B cell (primary cell): ENCODE measurements at places on chromosomes 3 and 15. TPM values are rescaled to one million over a fixed set of nuclear protein-coding genes. Genes with fewer than 3 reads are reported as not detected.

ILDR1 gene
- 1.6 and 1.9 TPM in 2 replicates for total RNA-seq

PCLAF gene
- 0.42 and 0.46 TPM in 2 replicates for total RNA-seq

FSD2 gene
- not detected in 2 replicates for total RNA-seq

EPB42 gene
- not detected in 2 replicates for total RNA-seq

HMCES gene
- 22.1 and 22.5 TPM in 2 replicates for total RNA-seq

SOX2 gene
- total RNA-seq, result not detected in 2 replicates

SGO1 gene
- total RNA-seq, result 6.4 and 6.7 TPM in 2 replicates

LINGO1 gene
- not detected in 2 replicates for total RNA-seq

DNA sequence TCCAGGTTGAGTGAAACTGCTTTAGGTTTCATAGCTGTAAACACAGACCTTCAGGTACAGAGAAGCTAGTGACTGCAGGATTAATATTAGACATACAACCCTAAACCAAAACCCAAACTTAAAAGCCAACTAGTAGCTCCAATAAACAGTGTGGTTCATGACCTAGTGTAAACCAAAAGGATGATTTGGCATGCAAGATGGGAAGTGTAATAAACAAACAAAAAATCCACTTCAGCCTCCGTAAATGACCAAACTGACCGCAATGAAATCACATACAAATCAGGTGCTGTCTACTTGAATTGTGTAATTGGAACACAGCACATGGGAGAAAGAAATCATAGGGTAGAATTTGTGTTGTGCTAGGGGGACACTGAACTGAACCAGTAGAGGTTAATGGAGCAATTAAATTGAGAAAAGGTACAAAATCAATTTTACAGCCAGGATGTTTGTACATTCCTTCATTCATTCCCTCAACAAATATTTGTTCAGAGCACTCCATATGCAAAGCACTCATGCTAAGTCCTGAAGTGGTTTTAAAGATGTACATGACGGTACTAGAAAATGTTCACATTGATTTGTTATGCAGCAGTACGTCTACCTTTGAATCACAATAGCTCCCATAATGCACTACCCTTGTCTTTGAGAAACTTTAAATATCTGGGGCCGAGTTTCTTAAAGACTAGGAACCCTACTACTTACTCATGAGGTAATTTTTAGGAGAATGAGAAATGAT lies 21.4 kb upstream of the CHST2 start:
- no peaks in the 10 kb centered on the region for H3K27me3 ChIP-seq
- H3K4me3 ChIP-seq, result no peak overlapping the region
- DNase-seq, result no peak
- H3K27ac ChIP-seq, result no peak overlapping the region

DNA sequence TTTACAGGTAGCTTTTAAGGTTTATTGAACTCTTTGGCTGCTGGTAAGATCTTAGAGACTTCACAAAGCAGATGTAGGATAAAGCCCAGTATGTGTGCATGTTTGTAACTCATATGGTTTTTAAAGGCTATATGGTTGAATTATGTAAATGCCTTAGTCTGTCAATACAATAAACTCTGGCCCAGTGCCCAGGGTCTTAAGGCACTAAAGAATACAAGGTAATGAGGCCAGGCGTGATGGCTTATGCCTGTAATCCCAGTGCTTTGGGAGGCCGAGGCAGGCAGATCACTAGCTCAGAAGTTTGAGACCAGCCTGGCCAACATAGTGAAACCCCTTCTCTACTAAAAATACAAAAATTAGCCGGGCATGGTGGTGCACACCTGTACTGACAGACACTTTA lies 170.3 kb upstream of the CGNL1 start:
- no peak overlapping the region for H3K4me3 ChIP-seq
- no peak overlapping the region for H3K27ac ChIP-seq
- no peaks in the 10 kb centered on the region for H3K27me3 ChIP-seq

DNA sequence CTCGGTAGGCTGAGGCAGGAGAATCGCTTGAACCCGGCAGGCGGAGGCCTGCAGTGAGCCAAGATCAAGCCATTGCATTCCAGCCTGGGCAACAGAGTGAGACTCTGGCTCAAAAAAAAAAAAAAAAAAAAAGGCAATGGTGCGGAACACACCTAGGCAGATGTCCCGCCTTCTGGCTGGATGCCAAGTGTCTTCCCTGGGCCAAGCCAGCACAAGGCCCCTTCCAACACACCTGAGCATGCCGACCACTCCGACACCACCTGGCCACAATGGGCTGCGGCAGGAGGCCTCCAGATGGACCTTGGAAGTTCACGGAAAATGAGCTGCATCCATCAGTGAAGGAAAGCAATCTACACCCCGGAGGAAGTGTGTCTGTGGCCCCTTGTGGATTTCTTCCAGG lies 19.0 kb downstream of the NUP210 start:
- H3K4me1 ChIP-seq, result no peaks in the 10 kb centered on the region
- no peaks in the 10 kb centered on the region for H3K27me3 ChIP-seq
- H3K4me3 ChIP-seq, result no peak overlapping the region
- DNase-seq, result peak; percentile 32
- no peaks in the 10 kb centered on the region for H3K36me3 ChIP-seq

DNA sequence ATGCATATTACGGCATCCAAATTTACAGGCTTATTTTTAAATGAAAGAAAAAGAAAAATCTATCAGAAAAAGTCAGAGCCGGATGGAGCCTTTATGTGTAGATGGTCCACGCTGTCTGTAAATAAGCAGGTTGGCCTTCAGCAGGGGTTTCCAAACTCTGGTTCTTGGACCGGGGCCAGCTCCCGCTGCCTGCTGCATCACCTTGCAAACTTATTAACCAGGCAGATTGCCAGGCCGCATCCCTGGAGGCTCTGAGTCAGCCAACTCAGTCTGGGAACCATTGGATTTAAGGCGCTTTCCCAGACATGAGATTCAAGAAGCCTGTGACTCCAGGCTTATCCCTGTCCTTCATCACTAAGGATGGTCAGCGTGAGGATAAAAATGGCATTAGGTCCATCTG lies 212.4 kb downstream of the OPA1 start:
- no peak overlapping the region for H3K27ac ChIP-seq
- no peaks in the 10 kb centered on the region for H3K36me3 ChIP-seq
- DNase-seq, result no peak
- H3K27me3 ChIP-seq, result no peaks in the 10 kb centered on the region
- no peak overlapping the region for H3K4me3 ChIP-seq
- no peaks in the 10 kb centered on the region for H3K4me1 ChIP-seq

DNA sequence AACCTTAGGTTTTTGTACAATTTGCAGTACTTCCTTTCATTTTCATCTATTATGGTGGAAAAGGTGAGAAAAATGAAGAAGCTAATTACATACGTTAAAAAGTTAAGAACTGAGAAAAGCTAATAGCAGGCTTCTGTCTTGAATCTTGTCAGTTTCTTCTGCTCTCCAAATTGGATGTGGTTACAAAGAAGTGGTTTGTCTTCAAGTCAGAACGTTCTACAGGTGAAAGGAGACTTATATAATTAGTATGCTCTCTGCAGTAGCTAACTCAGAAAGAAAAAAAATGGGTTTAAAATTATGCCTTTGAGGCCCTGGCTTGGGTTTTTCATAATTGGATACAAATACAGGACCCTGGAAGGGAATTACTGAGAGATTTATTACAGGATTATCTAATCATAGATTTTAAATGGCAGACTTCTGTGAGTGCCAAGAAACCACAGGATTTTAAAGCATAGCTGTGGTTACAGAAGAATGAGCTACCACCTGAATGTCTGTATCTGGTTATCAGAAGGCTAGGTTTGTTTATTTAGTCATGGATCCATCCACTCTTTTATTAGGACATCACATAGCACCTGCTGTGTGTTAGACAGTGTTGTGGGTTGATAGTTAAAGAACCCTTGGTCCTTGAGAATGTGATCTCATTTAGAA lies 528.1 kb upstream of the MCTP2 start:
- DNase-seq, result no peak
- no peak overlapping the region for H3K27ac ChIP-seq
- H3K27me3 ChIP-seq, result no peaks in the 10 kb centered on the region
- H3K36me3 ChIP-seq, result no peaks in the 10 kb centered on the region
- no peaks in the 10 kb centered on the region for H3K4me1 ChIP-seq

- H3K36me3 ChIP-seq, result no peaks in the 10 kb centered on the region
- H3K4me1 ChIP-seq, result no peaks in the 10 kb centered on the region
- H3K27ac ChIP-seq, result no peak overlapping the region
- H3K4me3 ChIP-seq, result no peak overlapping the region
- no peak for DNase-seq
These were observed 923.7 kb downstream of the EPHA3 start for GRCh38 chr3:90031121-90031520.

- H3K36me3 ChIP-seq, result no peaks in the 10 kb centered on the region
- H3K4me1 ChIP-seq, result no peaks in the 10 kb centered on the region
- no peaks in the 10 kb centered on the region for H3K27me3 ChIP-seq
- no peak overlapping the region for H3K4me3 ChIP-seq
- H3K27ac ChIP-seq, result no peak overlapping the region
These were observed 24.1 kb upstream of the MITF start for GRCh38 chr3:69715204-69715603.

GRCh38 chr3:108331792-108332191 lies 35.4 kb downstream of the HHLA2 start:
- H3K36me3 ChIP-seq, result no peaks in the 10 kb centered on the region
- H3K4me1 ChIP-seq, result no peaks in the 10 kb centered on the region
- no peak overlapping the region for H3K4me3 ChIP-seq
- no peak overlapping the region for H3K27ac ChIP-seq
- no peaks in the 10 kb centered on the region for H3K27me3 ChIP-seq

DNA sequence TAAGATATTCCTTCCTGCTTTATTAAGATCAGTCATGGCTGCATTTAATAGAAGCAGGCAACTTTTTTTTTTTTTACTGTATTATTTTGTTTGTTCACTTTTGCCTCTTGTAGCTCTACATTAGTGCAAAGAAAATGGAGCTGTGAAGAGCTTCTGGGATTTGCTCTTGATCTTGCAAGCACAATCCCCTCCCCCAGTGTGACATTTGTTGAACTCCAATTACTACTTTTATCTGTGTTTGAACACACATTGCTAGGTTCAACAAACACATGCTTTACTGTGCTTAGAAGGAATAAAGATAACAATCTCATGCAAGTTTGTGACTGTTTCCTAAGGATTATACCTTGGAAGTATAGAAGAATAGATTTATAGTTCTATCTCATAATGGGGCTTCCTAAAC lies 648.8 kb downstream of the NLGN1 start:
- H3K27me3 ChIP-seq, result no peaks in the 10 kb centered on the region
- H3K27ac ChIP-seq, result no peak overlapping the region
- no peak overlapping the region for H3K4me3 ChIP-seq
- DNase-seq, result no peak
- H3K36me3 ChIP-seq, result no peaks in the 10 kb centered on the region

GRCh38 chr3:196120291-196120951 lies 38.5 kb upstream of the TFRC start:
- H3K27me3 ChIP-seq, result no peaks in the 10 kb centered on the region
- no peak overlapping the region for H3K27ac ChIP-seq
- no peak overlapping the region for H3K4me3 ChIP-seq
- no peaks in the 10 kb centered on the region for H3K36me3 ChIP-seq

DNA sequence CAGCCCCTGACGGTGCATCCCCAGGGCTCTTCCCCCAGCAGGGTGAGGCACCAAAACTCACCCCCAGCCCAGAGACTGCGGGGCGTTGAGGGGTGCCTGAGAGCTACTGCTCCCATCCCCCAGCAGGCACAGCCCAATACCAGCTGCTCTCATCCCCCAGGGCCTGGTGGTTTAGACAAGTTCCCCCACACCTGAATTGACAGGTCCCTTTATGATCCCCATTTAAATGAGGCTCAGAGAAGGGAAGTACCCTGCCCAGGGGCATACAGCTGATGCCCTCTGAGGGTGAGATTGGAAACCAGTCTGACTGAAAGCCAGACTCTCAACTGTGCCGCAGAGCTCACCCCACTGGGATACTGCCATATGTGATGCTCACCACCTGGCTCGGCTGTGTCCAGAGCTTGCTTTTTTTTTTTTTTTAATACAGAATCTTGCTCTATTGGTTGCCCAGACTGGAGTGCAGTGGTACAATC lies 20.1 kb downstream of the DUSP7 start:
- no peaks in the 10 kb centered on the region for H3K36me3 ChIP-seq
- no peak for DNase-seq
- no peak overlapping the region for H3K27ac ChIP-seq
- no peaks in the 10 kb centered on the region for H3K4me1 ChIP-seq
